ENCODE measurements at places on chromosomes 12 and 14. TPM values are rescaled to one million over a fixed set of nuclear protein-coding genes. Genes with fewer than 3 reads are reported as not detected.

The MGAT4C gene
- total RNA-seq, result not detected

The GPR84 gene
- 0.15 TPM for total RNA-seq

The POLE2 gene
- total RNA-seq, result 13.8 TPM

The ACSM4 gene
- total RNA-seq, result not detected

The SLC6A15 gene
- total RNA-seq, result 3.8 TPM

The TBC1D30 gene
- total RNA-seq, result 1.9 TPM

The SLC6A13 gene
- total RNA-seq, result 0.33 TPM

The WIF1 gene
- total RNA-seq, result not detected

The TAS2R13 gene
- total RNA-seq, result not detected

The KCNA5 gene
- total RNA-seq, result not detected

The CACNA1C gene
- 0.09 TPM for total RNA-seq

The ADGRD1 gene
- 0.38 TPM for total RNA-seq

The PMCH gene
- total RNA-seq, result not detected

The SMAGP gene
- 25.3 TPM for total RNA-seq

The UBR7 gene
- 25.5 TPM for total RNA-seq

The INHBC gene
- not detected for total RNA-seq

The TXNDC16 gene
- 1.3 TPM for total RNA-seq

The ATP2A2 gene
- total RNA-seq, result 302 TPM

The FBLN5 gene
- total RNA-seq, result 5.7 TPM

The GNG2 gene
- total RNA-seq, result 3.4 TPM

The MUCL1 gene
- total RNA-seq, result not detected

The SDR9C7 gene
- total RNA-seq, result not detected

The CGRRF1 gene
- total RNA-seq, result 20.1 TPM

The TGM1 gene
- total RNA-seq, result 0.89 TPM

The AKAP5 gene
- total RNA-seq, result 0.46 TPM

The ADCY6 gene
- 14.6 TPM for total RNA-seq

The RNASE2 gene
- total RNA-seq, result not detected

The LRRK2 gene
- total RNA-seq, result 1.6 TPM

The POTEM gene
- not detected for total RNA-seq

The MGP gene
- not detected for total RNA-seq

The PRB2 gene
- not detected for total RNA-seq

The SLC25A21 gene
- total RNA-seq, result 0.68 TPM

The SLC5A8 gene
- not detected for total RNA-seq

The TMPRSS12 gene
- total RNA-seq, result not detected

The POMT2 gene
- 25.6 TPM for total RNA-seq

The ALX1 gene
- 4.5 TPM for total RNA-seq

The RITA1 gene
- 31.3 TPM for total RNA-seq

The CCDC196 gene
- not detected for total RNA-seq

The KCNK10 gene
- not detected for total RNA-seq

The TCL1B gene
- total RNA-seq, result not detected

The TSPAN9 gene
- total RNA-seq, result 35.2 TPM

The GALC gene
- 10.2 TPM for total RNA-seq

The RAD51AP1 gene
- 15.2 TPM for total RNA-seq

The TGFB3 gene
- 0.91 TPM for total RNA-seq

The METTL25 gene
- 2.9 TPM for total RNA-seq

The LAG3 gene
- total RNA-seq, result 1.4 TPM

The LRP1-AS gene
- not detected for total RNA-seq

The PLA2G1B gene
- not detected for total RNA-seq

The PTGES3 gene
- 387 TPM for total RNA-seq

The CD69 gene
- total RNA-seq, result not detected
